ENCODE measurements at places on chromosomes 7 and 10. TPM values are rescaled to one million over a fixed set of nuclear protein-coding genes. Genes with fewer than 3 reads are reported as not detected.

The AHCYL2 gene
- 7.3 TPM for total RNA-seq

The HGF gene
- 282 TPM for total RNA-seq

The FAM180A gene
- 0.22 TPM for total RNA-seq

The OR2A12 gene
- not detected for total RNA-seq

The BICC1 gene
- 29.8 TPM for total RNA-seq

The AGK gene
- total RNA-seq = 34.6 TPM

The PARD3 gene
- 52.0 TPM for total RNA-seq
